ENCODE measurements at places on chromosomes 1 and 21. TPM values are rescaled to one million over a fixed set of nuclear protein-coding genes. Genes with fewer than 3 reads are reported as not detected.

Gene LEMD1
- total RNA-seq: 15.0 TPM

DNA sequence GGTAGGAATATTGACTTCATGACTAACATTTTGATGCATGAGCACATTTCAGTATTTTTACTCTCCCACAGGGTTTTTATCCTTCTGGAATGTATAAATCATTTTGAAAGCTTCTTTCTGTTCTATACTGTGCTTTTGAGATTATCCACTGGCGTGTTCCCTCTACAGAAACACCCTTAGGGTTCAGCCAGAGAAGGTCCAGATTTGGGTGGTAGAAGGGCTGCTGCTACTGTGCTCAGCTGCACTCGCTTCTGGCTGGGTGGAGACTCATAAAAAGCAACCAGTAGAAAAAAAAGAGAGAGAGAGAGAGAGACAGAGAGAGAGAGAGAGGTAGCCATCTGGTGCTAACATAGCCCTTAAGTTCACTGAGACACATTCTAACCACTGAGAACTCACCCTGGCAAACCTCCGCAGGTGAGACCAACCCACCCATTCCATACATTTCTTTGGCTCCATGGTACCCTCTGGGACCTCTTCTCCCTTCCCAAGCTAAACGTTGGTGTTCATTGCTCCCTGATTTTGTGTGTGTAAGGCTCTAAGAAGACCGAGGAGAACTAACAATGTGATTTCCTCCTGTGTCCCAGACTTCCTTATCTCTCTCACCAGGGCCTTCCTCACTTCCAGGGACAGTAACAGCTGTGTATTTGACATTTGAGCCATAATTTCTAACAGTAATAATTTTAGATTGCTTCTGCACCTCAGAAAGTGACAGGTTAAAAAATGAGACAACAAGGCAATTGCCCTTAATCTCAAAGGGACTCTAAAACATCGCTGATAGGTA lies 7.2 kb downstream of the APCS start:
- no peak for DNase-seq

DNA sequence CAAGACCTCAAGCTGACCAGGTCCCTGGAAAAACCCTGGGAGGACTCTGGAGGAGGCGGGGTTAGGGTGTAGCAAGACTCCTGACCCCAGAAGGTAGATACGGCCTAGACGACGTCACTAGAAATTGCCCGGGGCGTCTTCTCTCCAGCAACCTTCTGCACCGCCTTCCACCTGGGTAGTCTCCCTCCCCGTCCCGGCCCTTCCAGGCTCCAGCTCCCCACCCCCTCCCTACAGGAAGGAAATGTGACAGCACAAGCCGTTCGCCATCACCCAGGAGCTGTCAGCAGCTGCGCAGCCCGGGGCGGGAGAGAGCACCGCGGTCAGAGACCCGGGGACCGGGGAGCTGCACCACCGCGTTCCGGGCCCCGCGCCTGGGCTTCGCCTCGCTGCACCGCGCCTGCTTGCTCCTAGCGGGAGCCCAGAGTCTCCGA lies 20.0 kb downstream of the SERTAD4 start:
- DNase-seq: peak; percentile 61

DNA sequence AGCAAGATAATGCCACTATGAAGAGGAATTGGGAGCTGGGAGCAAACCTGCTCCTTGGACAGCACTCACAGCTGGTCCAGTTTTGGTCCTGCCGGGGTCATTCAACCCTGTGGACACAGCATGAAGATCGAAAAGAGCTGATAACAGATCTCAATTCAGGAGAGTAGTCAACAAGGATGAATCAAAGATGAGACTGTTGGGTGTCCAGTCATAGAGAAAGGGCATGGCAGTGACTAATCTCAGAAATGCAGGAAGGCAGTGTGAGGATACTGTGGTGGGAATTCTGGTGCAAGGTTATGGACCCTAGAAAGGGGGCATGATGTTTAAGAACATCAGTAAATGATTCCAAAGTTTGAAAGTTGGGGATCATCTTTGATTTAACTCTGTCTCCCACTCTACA lies 261.4 kb upstream of the ZP4 start:
- no peak for DNase-seq

Gene TSPEAR
- total RNA-seq: not detected

Gene CLCA2
- total RNA-seq: 0.81 TPM

- no peak for DNase-seq
These were observed 41.0 kb upstream of the USP25 start for GRCh38 chr21:15688809-15689208.

Gene SLC6A9
- 0.55 TPM for total RNA-seq

Gene GSTM5
- 1.4 TPM for total RNA-seq

GRCh38 chr1:165054627-165055026 lies 301.9 kb downstream of the LMX1A start:
- DNase-seq: no peak

Measured in G401 (cell line).